A549 (cell line): ENCODE measurements at places on chromosomes 16 and 17. TPM values are rescaled to one million over a fixed set of nuclear protein-coding genes. Genes with fewer than 3 reads are reported as not detected.

DNA sequence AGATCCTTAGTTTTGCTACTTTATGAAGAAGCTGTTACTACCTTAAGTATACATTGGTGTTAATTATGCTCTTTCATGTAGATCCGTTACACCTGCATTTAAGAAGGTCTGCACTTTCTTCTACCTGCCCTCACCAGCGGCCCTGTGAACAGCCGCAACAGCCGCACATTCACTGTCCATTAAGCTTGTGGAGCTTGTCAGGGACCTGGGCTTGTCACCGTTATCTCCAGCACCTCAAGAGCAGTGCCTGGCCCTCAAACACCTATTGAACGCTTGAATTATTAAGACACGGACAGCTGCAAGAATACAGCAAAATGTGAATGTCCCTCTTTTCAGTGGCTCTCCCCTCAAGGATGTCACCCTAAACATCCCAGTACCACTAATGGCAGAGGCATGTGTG is 3.0 kb upstream of the MXRA7 start:
- no peak for DNase-seq

NOD2 gene
- not detected in 3 replicates for polyA plus RNA-seq

DNA sequence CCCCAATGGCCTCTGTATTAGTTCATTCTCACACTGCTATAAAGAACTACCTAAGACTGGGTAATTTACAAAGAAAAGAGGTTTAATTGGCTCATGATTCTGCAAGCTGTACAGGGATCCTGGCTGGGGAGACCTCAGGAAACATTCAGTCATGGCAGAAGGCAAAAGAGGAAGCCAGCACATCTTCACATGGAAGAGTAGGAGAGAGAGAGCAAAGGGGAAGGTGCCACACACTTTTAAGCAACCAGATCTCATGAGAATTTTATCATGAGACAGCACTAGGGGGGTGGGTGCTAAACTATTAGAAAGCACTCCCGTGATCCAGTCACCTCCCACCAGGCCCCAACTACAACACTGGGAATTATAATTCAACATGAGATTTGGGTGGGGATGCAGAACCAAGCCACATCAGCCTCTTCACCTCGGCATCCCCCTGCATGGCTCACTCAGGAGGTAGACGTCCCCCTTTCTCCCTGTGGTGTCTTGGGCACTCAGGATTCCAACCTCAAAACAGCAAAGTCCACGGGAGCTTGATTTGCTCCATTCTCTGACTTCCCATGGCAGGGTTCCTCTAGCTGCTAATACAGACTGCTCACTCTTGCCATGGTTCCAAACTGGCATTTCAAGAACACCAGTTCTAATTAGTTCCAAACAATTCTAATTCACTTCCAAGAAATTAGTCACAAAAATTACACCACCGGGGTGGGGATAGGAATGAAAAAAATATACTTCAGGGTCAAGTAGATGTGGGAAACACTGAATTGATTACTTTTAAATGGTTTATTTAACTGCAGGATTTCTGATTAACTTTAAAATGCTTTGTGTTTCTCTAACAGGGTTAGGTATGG is 203.8 kb upstream of the HSBP1 start:
- DNase-seq = no peak

DNA sequence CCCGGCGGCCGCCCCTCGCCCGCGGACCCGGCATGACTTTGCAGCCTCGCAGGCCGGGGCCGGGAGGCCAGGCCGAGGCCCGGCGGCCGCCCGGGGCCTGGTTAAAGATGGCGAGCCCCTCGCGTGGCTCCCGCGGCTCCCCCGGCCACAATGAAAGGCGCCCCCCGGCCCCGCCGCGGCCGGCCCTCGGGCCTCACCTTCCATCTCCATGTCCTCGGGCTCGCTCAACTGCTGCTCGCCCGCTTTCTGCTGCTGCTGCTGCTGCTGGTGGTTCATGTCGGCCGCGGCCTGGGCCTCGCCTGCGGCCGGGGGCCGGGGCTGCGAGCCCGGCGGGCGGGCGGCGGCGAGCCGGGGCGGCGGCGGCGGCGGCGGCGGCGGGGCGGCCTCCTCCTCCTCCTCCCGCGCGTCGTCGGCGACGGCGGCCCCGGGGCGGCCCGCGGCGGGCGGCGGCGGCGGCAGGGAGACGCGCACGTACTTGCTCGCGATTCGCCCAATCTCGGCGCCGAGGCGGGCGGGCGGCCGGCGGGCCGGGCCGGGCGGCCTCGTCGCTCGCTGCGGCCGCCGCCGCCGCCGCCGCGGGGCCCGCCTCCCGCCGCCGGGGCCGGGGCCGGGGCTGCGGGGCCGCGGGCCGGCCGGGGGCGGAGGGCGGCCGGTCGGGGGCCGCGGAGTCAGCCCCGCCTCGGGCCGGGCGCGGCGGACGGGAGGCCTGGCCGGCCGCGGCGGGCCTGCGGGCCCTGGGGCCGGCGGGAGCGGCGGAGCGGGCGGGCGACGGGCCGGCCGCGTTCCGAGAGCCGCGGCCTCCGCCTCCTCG is 491 bp downstream of the USP7 start:
- DNase-seq = no peak

GRCh38 chr17:51419476-51419875 is 159.1 kb downstream of the UTP18 start:
- no peak for DNase-seq

DNA sequence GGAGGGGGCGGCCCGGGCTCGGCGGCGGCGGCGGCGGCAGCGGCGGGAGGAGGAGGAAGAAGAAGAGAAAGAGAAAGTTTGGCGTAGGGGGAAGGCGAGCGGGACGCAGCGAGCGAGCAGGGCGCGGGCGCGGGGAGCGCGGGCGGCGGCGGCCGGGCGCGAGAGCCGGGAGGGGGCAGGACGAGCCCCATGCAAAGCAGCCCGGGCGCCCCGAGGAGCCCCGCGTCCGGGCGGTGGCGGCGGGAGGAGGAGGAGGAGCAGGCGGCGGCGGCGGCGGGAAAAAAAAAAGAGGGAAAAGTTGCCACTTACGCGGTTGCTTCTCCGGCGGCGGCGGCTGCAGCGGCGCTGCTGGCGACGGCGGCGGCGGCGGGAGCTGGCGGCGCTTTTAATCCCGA is 10.3 kb upstream of the ZFHX3 start:
- DNase-seq = no peak

IRX6 gene
- not detected in 3 replicates for polyA plus RNA-seq

DNA sequence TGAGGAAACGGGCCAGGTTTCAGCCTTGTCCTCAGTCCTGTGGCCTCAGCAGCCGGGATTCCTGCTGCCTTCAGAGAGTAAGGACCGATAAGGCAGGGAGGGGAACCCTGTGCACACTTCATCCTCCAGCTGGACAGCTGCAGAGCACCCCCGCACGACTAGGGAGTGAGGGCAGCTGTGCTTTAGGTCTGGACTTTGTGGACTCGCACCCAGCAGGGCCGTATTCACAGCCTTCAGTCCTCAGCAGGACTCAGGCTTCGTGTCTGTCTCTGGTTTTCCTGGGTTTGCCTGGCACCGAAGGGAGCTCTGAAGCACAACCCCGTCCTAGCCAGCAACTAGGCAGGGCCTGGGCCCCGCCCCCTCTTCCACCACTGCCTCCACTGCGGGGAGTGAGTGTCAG is 45.8 kb upstream of the CACNG5 start:
- no peak for DNase-seq

- DNase-seq = no peak
Observed at GRCh38 chr17:66552371-66552770, 250.0 kb downstream of the PRKCA start.

CLEC3A gene
- polyA plus RNA-seq = not detected in 3 replicates

GRCh38 chr17:29722411-29723198 is 99.9 kb upstream of the CORO6 start:
- DNase-seq = no peak

- DNase-seq = no peak
Observed at GRCh38 chr16:4077174-4077649, 39.0 kb downstream of the ADCY9 start.

ACSM2A gene
- not detected in 3 replicates for polyA plus RNA-seq

PLXDC1 gene
- 0.22 to 0.54 TPM (median 0.31 TPM) in 3 replicates for polyA plus RNA-seq

USP6 gene
- 0.04 to 0.09 TPM (median 0.07 TPM) in 3 replicates for polyA plus RNA-seq

- DNase-seq = no peak
Observed at GRCh38 chr16:11583166-11583565, 3.6 kb downstream of the LITAF start.

DNA sequence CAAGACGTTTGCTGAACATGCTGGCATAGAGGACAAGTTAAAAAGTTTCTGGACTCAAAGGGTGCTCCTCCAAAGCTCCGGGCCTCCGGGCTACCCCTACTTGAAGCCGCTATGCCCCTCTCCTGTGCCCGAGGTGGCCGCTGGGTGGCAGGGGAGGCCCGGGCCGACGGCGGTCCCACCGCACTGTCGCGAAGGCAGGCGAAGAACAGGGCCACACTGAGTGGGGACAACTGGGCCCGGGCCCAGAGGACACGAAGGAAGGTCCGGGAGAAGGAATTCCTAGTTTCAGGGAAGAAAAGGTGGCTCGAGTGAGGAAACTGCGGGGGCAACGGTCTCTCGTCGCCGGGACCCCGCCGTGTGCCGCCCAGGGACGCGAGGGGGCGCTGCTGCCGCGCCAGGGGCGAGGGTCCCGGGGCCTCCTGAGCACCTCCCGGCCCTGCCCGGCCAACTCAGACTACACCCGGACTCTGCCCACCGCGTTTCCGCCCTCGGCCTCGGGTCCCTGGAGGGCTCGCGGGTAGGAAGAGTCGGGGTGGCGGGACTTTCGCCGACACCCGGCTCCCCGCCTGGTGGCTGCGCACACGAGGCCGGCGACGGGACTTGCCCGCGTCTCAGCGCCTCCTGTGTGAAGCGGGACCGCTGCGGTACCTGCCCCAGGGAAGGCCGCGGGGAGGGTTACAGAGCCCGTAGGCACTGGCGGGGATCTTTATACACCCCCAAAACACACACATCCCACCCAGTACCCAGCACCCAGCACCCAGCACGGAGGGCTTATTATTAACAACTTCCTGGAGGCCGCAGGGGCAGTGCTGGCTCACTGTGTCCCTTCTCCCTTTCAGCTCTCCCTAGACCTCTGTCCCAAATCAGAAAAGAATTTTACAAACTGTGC is 772 bp upstream of the CHCT1 start:
- peak; percentile 91 for DNase-seq

LCAT gene
- 8.4 to 11.2 TPM (median 10.0 TPM) in 3 replicates for polyA plus RNA-seq

DNA sequence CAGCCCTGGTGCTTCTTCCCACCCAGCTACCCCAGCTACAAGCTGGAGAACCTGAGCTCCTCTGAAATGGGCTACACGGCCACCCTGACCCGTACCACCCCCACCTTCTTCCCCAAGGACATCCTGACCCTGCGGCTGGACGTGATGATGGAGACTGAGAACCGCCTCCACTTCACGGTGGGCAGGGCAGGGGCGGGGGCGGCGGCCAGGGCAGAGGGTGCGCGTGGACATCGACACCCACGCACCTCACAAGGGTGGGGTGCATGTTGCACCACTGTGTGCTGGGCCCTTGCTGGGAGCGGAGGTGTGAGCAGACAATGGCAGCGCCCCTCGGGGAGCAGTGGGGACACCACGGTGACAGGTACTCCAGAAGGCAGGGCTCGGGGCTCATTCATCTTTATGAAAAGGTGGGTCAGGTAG is 3.6 kb downstream of the GAA start:
- DNase-seq = no peak

- no peak for DNase-seq
Observed at GRCh38 chr17:75396025-75396424, 9.5 kb downstream of the GRB2 start.

MYL11 gene
- 0.46 to 0.70 TPM (median 0.55 TPM) in 3 replicates for polyA plus RNA-seq

FBXW10 gene
- polyA plus RNA-seq = 3.2 to 5.0 TPM (median 3.8 TPM) in 3 replicates

- no peak for DNase-seq
Observed at GRCh38 chr17:10726196-10726595, 3.6 kb downstream of the TMEM220 start.

- DNase-seq = no peak
Observed at GRCh38 chr17:45190503-45191255, 29.0 kb downstream of the HEXIM2 start.

DNA sequence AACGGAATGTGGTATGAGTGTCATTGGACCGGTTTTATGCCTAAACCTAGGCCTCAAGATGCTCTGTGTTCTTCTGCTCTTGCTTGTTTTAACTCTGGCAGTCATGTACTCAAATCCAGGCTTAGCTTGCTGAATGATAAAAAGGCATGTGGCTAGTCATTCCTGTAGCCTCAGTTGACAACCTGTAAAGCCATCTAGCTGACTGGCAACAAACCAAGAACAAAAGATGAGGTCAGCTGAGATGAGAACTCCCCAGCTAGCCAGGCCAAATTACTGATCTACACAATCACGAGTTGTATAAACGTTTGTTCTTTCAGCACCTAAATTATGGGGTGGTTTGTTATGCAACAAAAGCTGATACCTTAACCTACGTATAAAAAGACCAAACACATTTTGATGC is 1406.0 kb upstream of the CDH8 start:
- no peak for DNase-seq

TMEM100 gene
- not detected in 3 replicates for polyA plus RNA-seq

DNA sequence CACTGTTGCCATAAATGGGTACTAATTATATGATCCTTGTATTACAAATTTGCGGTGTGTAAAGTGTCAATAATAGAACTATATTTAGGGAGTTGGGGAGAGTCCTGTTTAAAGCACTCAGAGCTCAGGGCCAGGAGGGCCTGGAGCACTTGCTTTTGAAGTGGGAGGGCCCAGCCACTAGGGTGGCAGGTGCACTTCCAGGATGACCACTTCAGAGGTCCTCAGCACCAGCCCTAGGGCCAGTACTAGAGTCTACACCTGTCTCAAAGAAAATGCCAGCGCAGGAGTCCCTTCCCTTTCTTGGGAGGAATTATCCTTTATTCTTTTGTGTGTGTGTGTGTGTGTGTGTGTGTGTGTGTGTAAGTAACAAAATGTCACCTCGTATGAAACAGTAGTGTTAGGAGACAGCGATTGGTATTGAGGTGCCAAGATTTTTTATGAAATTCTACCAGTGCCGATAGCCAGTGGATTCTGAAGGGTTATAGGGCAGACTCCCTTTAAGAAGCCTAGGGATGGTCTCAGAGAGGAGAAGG is 31.9 kb downstream of the MYO18A start:
- DNase-seq = no peak

SEPTIN12 gene
- polyA plus RNA-seq = 0.14 TPM in 1 of 3 replicates, not detected in the others

MLKL gene
- polyA plus RNA-seq = 12.3 to 14.3 TPM (median 12.6 TPM) in 3 replicates

CDK10 gene
- polyA plus RNA-seq = 52.9 to 99.8 TPM (median 55.3 TPM) in 3 replicates

ADORA2B gene
- polyA plus RNA-seq = 5.7 to 6.3 TPM (median 6.2 TPM) in 3 replicates

- DNase-seq = no peak
Observed at GRCh38 chr16:73125850-73126524, 78.1 kb upstream of the ZFHX3 start.

GRCh38 chr17:80242505-80242904 is 18.1 kb upstream of the RNF213 start:
- DNase-seq = no peak

ARHGDIG gene
- 1.3 to 1.9 TPM (median 1.4 TPM) in 3 replicates for polyA plus RNA-seq

GNAO1 gene
- polyA plus RNA-seq = 0.23 to 0.47 TPM (median 0.24 TPM) in 3 replicates
